ENCODE measurements at places on chromosomes 3 and 15. TPM values are rescaled to one million over a fixed set of nuclear protein-coding genes. Genes with fewer than 3 reads are reported as not detected.

DNA sequence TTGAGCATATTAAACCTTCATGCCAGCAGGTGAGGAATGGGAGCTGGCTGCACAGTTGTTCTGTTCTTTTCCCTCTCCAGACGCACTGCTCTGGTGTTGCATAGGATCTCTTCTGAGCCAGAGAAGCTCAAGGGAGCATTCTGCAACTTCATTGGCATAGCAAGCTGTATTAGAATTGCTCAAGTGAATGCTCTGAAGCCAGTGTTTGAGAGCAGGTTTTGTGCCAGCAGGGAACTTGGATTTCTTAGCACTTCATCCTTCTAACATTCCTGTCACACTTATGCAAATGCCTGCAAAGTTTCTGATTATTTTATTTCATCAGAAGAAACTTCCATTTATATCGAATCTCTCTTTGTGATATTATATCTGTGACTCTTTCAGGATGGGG, 366.6 kb downstream of the AGBL1 start:
- no peak overlapping the region for H3K4me3 ChIP-seq
- no peaks in the 10 kb centered on the region for H3K4me1 ChIP-seq
- no peak for DNase-seq
- no peaks in the 10 kb centered on the region for H3K27me3 ChIP-seq

DNA sequence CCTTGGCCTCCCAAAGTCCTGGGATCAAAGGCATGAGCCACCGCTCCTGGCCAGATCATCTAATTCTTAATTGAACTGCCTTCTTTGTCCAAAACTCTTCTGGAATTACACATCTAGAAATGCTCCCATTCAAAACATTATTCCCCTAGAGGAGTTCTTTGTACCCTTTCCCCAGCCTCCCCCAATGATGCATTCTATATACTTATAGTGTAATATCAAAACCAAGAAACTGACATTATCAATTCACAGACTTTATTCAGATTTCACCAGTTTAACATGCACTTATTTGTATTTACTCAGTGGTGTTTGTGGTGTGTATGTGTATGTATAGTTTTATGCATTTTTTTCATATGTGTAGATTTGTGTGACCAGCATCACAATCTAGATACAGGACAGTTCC, 85.0 kb downstream of the PTPRG start:
- no peak for DNase-seq
- no peak overlapping the region for H3K27ac ChIP-seq
- H3K27me3 ChIP-seq, result no peaks in the 10 kb centered on the region
- H3K36me3 ChIP-seq, result no peaks in the 10 kb centered on the region

DNA sequence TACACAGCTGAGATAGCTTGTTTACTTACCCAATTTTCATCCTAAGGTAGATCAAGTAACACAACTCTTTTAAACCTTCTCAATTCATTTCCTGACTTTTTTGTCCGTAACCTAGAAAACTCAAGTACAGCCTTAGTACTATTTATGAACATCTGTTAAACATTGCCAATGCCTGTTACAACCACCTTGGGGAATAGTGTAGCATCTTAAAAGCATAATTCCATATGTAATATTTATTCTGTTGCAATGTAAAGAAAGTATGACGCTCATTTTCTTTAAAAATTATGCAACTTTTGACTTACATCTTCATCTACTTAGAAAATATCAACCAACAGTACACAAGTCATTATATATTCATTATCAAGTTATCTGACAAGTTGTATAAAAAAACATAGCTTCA, 54.6 kb downstream of the SUCLG2 start:
- no peaks in the 10 kb centered on the region for H3K27me3 ChIP-seq
- H3K4me1 ChIP-seq, result no peaks in the 10 kb centered on the region
- peaks cover 18% of the 10 kb centered on the region for H3K36me3 ChIP-seq
- DNase-seq, result no peak
- no peak overlapping the region for H3K4me3 ChIP-seq

- no peak overlapping the region for H3K27ac ChIP-seq
- no peaks in the 10 kb centered on the region for H3K4me1 ChIP-seq
- no peaks in the 10 kb centered on the region for H3K27me3 ChIP-seq
- no peak for DNase-seq
- H3K36me3 ChIP-seq, result peaks cover 59% of the 10 kb centered on the region
These were observed 7.3 kb downstream of the NEK4 start for GRCh38 chr3:52763466-52763865.

GRCh38 chr3:115099986-115100571, 47.0 kb downstream of the ZBTB20 start:
- no peaks in the 10 kb centered on the region for H3K27me3 ChIP-seq
- DNase-seq, result no peak

- DNase-seq, result no peak
- H3K27ac ChIP-seq, result no peak overlapping the region
- no peaks in the 10 kb centered on the region for H3K36me3 ChIP-seq
- H3K4me3 ChIP-seq, result no peak overlapping the region
- H3K4me1 ChIP-seq, result no peaks in the 10 kb centered on the region
- no peaks in the 10 kb centered on the region for H3K27me3 ChIP-seq
These were observed 24.1 kb downstream of the PLCL2 start for GRCh38 chr3:16908896-16909295.

- no peaks in the 10 kb centered on the region for H3K27me3 ChIP-seq
- no peaks in the 10 kb centered on the region for H3K36me3 ChIP-seq
- no peak overlapping the region for H3K27ac ChIP-seq
- H3K4me1 ChIP-seq, result no peaks in the 10 kb centered on the region
- no peak for DNase-seq
These were observed 369.6 kb downstream of the OTOL1 start for GRCh38 chr3:161866176-161866575.

DNA sequence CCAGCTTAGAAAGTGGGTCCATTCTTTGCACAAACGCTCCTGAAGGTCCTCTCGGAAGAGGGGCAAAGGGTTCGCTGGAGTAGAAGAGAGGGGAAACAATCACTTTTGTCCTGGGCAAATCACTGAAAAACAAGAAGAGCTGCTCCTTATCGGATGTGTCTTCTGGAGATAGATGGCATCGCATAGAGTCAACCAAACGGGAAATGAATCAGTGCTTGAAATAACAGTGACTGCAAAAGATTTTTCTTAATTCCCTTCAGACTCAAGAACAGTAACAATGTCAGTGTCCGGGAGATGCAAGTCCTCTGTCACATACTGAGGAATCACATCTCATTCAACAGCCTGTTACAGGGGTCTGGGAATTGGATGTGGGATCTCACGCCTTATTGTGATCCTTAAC, 78.8 kb upstream of the PCSK6 start:
- no peak overlapping the region for H3K27ac ChIP-seq
- peaks cover 61% of the 10 kb centered on the region for H3K27me3 ChIP-seq
- no peak overlapping the region for H3K4me3 ChIP-seq
- no peaks in the 10 kb centered on the region for H3K36me3 ChIP-seq

- H3K4me1 ChIP-seq, result no peaks in the 10 kb centered on the region
- no peaks in the 10 kb centered on the region for H3K27me3 ChIP-seq
- no peak for DNase-seq
- no peak overlapping the region for H3K27ac ChIP-seq
These were observed 211.7 kb downstream of the MBNL1 start for GRCh38 chr3:152480282-152480953.

DNA sequence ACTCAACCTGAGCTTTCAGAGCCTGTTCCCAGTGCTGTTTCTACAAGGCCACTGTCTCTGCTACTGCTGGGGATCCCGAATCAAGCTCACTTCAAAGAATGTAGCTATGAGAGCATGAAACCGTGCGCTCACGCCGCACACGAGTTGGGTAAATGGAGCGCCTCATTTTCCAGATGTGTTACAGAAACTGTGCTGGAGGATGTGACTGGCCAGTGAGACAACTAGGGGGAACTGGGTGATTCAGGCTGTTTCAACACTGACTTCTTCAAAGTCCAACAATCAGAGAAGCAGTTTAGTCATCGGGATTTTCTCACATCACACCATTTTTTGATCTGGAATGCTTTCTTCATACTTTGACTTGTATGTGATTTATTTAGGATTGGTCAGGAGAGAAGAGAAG, 3.5 kb downstream of the ZNF710 start:
- no peak overlapping the region for H3K27ac ChIP-seq
- no peak overlapping the region for H3K4me3 ChIP-seq
- H3K27me3 ChIP-seq, result no peaks in the 10 kb centered on the region
- H3K36me3 ChIP-seq, result no peaks in the 10 kb centered on the region
- H3K4me1 ChIP-seq, result peaks cover 32% of the 10 kb centered on the region

GRCh38 chr15:101169495-101170071, 82.3 kb downstream of the CHSY1 start:
- H3K4me3 ChIP-seq, result no peak overlapping the region
- peaks cover 27% of the 10 kb centered on the region for H3K4me1 ChIP-seq
- no peaks in the 10 kb centered on the region for H3K36me3 ChIP-seq
- DNase-seq, result no peak
- no peak overlapping the region for H3K27ac ChIP-seq

DNA sequence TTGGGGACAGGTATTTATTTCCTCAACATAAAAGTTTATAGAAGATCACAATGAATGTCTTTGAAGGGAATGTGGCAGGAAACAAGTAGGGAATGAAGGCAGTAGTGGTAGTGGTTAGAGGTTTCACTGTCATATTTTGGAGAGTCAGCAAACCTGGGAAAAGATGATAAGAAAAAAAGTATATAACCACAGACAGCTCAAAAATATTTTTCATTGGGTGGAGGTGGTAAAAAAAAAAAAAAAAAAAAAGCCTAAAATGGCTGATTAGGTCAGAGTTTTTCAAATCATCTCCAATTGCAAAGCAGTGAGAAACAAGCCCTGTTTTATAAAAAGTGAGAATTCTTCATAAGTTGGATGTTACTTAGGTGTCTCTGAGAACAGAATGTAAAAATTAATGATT, 400.0 kb downstream of the LSAMP start:
- peak overlapping the region; percentile 82 for H3K27ac ChIP-seq
- no peaks in the 10 kb centered on the region for H3K27me3 ChIP-seq
- no peaks in the 10 kb centered on the region for H3K36me3 ChIP-seq
- H3K4me3 ChIP-seq, result no peak overlapping the region
- peak; percentile 34 for DNase-seq
- peaks cover 2% of the 10 kb centered on the region for H3K4me1 ChIP-seq

DNA sequence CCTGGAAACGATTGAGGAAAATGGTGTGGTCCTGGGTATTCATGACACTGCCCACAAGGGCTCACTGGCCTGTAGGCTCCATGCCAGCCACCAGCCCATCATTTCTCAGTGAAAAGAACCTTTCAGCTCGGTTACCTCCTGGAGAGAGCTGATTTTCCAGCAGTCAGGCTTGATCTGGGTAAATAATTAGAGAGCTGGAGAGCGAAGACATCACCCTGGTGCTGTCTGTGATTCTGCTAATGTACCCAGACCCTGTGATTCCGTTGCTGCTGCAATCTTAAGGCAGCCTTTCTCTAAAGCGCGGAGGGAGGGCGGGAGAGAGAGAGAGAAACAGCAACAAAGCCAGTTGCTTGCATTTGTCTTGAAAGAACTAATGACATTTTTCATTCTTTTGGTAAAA, 221.9 kb upstream of the TOPAZ1 start:
- H3K4me3 ChIP-seq, result no peak overlapping the region
- no peaks in the 10 kb centered on the region for H3K36me3 ChIP-seq
- DNase-seq, result no peak
- H3K27me3 ChIP-seq, result peaks cover 52% of the 10 kb centered on the region
- H3K4me1 ChIP-seq, result no peaks in the 10 kb centered on the region

DNA sequence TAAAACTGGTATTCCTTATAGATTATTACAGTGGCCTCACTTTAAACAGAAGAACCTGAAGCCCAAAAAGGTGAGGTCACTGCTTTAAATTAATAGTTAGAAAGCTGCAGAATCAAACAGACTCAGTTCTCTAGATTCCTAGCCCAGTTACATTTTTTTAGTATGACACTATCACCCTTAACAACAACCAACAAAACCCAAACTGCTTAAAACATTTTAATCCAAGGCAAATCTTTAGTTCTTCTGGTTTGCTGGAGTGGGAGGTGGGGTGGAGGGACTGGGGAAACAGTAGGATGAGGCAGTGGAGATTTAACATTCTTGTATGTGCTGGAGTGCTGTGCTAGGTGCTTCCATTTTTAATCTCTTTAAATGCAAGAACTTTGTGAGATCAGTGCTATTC, 631.6 kb upstream of the KCNMB2 start:
- no peaks in the 10 kb centered on the region for H3K4me1 ChIP-seq
- H3K4me3 ChIP-seq, result no peak overlapping the region
- no peaks in the 10 kb centered on the region for H3K36me3 ChIP-seq
- no peak for DNase-seq
- no peaks in the 10 kb centered on the region for H3K27me3 ChIP-seq

DNA sequence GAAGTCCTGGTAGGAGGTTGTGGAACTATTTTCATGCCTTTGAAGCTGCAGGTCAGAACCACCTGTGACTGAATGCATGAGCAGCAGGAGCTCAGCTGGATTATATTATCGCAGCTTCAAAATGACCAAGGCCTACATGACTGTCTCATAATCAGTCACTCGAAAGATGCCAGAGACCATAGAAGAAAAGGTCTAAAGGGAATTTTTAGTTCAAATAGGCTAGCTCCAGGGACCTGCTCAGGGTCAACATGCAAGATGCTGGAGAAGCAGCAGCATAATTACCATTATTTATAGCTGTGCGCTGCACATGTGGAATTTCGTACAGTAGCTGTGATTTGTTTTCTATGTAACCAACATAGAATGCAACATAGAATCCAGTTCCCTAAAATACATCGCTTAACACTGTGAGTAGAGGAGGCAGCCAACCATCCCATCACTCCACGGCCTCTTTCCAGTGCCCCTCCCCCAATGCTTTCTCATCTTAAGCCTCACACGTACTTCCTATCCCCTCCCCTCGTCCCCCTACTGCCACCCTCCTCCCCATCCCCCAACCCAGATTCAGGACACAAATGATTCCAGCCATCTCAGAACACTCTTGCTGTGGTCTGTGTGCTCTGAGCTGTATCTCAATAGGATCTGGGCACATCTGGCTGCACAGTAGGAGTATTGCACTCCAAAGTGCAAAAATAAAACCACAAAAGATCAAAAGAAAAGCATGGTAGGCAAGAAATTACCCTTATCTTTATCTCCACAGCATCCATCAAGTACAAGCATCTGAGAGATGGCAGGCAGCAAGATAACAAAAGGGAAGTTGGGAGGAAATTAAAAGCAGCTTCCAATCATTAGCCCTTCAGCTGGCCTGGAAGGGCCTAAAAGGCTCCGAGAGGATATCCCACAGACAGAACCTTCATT, 352.8 kb upstream of the SEMA6D start:
- H3K4me3 ChIP-seq, result no peak overlapping the region
- no peaks in the 10 kb centered on the region for H3K36me3 ChIP-seq
- H3K4me1 ChIP-seq, result no peaks in the 10 kb centered on the region
- no peak overlapping the region for H3K27ac ChIP-seq
- H3K27me3 ChIP-seq, result no peaks in the 10 kb centered on the region
- no peak for DNase-seq

The C3orf22 gene
- not detected for polyA plus RNA-seq

The SLC28A2 gene
- polyA plus RNA-seq, result not detected

The GHSR gene
- not detected for polyA plus RNA-seq

The MAP1A gene
- 4.4 TPM for polyA plus RNA-seq

The EPHB3 gene
- polyA plus RNA-seq, result not detected

The PFN2 gene
- polyA plus RNA-seq, result 0.37 TPM

The XCR1 gene
- polyA plus RNA-seq, result not detected

The ZNF717 gene
- 8.8 TPM for polyA plus RNA-seq

The KBTBD13 gene
- 0.12 TPM for polyA plus RNA-seq

The COL6A5 gene
- polyA plus RNA-seq, result 6.0 TPM

The TRANK1 gene
- polyA plus RNA-seq, result 1.8 TPM

The STX19 gene
- not detected for polyA plus RNA-seq

The CSPG5 gene
- polyA plus RNA-seq, result 4.5 TPM

All from K562 (cell line).